ENCODE measurements at places on chromosomes 16 and 17.
A peak's percentile ranks its signal among the peaks of the same experiment; 100 is the strongest.

DNA sequence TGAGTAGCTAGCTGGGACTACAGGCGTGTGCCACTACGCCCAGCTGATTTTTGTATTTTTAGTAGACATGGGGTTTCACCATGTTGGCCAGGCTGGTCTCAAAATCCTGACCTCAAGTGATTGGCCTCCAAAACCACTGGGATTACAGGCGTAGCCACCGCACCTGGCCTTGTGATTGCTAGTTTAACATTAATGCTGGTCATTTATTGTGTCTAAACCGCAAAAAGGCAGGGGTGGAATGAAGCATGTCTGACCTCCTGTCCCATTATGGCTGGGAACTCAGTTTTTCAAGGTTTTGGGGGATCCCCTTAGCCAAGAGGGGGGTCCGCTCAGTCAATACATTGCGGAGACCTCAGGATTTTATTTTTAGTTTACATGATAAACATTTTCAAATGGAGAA lies 10.7 kb upstream of the CNGB1 start:
- DNase-seq = no peak

DNA sequence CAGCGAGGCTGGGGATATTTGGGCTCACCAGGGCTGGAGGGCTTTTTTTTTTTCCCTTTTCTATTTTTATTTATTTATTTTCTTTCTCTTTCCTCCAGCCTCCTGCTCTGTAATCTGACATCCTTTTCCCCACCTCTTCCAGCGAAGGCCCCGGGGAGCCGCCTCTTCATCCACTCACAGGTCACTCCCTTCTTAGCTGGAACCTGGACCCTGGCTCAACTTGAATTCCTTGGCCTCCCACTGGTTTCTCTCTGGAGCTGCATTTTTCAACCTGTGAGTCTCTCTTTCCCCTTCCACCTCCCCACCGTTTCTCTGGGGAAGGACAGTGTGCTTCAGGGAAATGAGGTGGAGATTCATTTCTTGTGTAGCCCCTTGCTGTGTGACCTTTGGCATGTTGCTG lies 82.0 kb downstream of the MRM1 start:
- DNase-seq = no peak

GRCh38 chr17:310111-311010 lies 42.2 kb downstream of the RPH3AL start:
- no peak for DNase-seq

DNA sequence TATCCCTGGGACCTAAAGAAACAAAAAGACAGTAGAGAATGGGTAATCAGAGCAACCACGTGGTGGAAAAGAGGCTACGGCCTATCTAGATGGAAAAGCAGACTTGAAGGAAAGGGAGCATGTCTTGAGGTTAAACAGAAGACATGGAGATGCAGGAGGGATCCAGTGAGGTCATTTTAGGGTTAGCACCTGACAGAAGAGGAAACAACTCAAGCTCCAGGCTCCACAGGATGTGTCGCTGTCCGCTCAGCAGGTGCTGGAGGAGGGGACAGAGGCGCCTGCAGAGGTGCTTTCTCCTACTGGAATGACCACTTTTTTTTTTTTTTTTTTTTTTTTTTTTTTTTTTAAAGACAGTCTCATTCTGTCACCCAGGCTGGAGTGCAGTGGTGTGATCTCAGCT lies 47.5 kb upstream of the CLEC3A start:
- no peak for DNase-seq

DNA sequence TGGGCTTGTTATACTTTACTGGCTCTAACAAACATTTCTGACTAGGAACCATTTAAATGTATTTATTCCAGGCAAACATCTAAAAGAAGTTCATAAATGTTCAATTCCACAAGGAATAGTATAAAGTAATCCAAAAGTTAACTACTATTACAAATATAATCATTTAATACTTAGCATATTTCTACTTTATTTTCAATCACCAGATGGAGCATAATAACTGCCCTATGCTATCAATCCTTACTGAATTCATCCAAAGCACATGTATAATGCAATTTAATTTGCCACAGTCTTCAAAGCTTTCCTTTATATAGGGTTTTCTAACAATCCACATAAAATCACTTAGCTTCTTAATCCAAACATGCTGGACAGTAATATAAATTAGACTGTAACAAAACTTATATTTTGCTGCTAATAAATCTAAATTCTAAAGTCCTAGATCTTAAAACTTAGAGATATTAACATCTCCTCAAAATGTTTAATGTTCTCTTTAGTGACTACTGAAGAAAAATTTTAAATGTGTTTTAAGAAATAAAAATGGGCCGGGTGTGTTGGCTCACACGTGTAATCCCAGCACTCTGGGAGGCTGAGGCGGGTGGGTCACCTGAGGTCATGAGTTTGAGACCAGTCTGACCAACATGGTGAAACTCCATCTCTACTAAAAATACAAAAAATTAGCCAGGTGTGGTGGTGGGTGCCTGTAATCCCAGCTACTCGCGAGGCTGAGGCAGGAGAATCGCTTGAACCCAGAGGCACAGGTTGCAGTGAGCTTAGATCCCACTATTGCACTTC lies 5.9 kb downstream of the MEIOB start:
- no peak for DNase-seq

DNA sequence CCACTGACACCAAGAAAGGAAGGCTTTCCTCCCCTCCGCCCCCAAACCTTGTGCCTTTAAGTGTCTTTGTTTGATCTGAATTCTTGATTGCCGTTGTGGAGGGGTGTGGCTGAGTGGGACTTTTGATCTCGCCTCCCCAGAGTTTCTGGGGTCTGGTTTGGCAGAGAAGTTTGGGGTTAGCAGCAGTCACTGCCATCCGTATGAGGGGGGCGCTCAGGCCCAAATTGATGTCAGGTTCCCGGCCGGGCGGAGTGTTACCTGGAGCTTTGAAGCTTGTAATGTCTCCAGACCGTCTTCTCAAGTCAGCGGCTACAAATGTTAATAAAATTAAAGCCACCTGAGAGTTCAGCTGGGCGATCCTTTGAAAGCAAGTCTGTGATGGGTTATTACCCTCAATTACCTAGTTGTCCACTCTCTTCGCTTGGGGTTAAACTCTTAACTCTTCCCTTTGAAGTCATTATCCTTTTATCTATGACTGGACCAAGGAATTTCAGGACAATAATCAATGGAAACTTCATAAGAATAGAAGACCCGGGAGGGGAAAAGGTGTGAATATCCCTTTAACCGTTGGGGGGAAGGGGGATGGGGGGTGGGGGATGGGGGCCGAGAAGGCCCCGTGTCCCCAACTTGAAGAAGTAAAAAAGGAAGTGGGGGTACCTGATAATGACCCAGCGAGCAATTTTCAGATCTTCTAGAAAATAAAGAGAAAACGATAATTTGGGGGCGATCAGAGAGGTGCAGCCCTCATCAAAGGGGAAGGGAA lies 31.8 kb upstream of the AXIN2 start:
- no peak for DNase-seq

DNA sequence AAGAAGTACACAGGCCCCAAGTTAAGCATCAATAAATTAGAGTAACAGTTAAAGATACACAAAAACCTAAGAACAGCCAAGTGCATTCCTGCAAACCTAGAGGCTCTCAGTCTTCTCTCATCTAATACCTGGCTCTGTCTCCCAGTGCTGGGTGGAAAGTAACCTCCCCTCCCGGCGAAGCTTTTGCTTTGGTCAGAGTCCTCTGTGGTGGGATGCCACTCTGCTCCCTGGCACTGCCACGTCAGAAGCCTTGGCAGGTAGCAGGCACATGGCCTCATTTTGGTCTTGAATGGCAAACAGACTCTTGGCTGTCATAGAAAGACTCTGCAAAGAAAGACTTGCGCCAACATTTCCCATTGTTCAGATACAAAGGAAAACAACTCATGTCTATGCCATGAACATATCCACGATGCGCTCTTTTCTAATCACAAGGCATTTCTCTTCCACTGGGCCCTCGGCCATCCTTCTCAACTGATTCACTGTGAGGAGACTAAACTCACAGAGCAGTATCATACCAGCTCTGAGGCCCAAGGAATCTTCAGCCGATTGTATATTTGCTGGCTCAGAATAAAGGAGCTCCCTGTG lies 21.2 kb downstream of the MTHFSD start:
- no peak for DNase-seq

DNA sequence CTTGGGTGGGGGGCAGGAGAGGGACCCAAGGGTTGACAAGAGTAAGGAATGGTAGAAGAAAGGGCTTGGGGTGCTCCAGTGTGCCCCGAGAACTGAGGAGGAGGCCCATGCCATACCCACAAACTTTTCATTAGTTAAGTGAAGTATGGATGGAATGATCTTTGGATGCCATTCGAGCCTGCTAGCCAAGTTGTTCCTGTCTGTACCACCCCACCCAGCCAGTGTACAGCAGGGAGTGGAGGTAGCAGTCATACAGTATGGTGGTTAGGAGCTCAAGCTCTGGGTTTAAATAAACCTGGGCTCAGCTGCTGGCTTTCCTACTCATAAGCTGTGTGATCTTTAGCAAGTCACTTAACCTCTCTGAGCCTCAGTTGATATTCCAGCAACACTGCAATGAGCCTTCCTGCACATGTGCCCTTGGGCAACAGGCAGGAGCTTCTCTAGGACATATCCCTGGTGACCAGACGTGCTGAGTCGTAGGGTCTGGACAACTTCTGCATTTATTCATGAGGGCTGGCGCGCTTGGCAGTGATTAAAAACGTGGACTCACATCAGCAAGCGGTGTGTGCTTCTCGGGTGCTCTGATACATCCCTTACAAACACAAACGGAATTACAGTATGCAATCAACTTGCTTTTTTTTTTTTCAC lies 22.9 kb downstream of the ITPRIPL2 start:
- no peak for DNase-seq

DNA sequence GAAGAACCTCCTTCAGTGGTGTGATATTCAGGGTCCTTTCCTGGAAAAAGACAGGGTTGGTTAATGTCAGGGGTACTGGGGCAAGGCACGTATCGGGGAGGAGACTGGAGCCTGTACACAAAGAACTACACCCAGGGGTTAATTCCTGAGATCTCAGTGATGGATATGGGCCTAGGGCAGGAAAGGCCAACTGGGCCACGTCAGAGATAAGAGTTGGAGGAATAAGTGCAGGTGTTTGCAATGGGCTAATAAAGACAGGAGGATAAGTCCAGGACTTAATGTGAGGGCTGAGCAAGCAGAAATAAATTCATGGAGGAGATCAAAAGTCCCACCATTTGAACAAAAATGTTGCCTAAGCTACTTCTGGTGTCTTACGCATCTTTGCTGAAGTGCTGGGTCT lies 10.4 kb upstream of the HERPUD1 start:
- DNase-seq = no peak

GRCh38 chr17:33962857-33963655 lies 292.0 kb upstream of the CCL2 start:
- DNase-seq = no peak

DNA sequence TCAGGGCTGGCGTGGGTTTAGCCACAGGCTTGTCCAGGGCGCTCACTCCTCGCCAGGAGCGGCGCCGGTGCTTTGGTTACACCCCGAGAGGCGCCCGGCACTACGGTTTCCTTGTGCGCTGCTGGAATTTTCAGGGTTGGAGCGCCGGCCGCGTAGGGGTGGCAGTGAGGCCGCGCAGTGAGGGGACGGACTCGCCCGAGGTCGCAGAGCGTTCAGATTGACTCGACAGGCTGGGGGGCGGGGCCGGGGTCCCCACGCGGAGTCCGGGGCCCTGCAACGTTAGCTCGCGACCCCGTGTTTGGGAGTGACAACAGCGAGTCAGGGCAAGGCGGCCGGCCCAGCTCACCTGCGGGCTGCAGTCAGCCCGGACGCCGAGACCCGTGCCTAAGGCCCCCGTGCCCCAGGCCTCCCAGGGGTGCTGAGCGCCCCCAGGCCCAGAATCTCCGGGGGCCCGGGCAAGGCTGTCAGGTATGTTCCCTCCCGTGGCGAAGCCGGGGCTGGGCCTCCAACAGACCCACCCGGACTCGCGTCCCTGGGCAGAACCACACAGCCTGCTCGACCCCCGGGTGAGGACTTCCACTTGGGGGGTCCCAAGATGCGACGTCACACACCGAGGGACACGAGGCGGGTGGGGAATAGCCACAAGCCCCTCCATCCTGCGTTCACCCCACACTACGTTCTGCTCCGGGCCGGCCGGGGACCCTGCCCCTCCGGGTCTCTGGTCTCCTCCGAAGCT lies 1.3 kb upstream of the ACTG1 start:
- DNase-seq = peak; percentile 82

- DNase-seq = no peak
Measured at GRCh38 chr16:31498493-31498892, 9.7 kb downstream of the RUSF1 start.

- peak; percentile 51 for DNase-seq
Measured at GRCh38 chr17:57772774-57773173, 27.7 kb upstream of the CCDC182 start.

- no peak for DNase-seq
Measured at GRCh38 chr17:50607522-50608175, 27.0 kb upstream of the ABCC3 start.

DNA sequence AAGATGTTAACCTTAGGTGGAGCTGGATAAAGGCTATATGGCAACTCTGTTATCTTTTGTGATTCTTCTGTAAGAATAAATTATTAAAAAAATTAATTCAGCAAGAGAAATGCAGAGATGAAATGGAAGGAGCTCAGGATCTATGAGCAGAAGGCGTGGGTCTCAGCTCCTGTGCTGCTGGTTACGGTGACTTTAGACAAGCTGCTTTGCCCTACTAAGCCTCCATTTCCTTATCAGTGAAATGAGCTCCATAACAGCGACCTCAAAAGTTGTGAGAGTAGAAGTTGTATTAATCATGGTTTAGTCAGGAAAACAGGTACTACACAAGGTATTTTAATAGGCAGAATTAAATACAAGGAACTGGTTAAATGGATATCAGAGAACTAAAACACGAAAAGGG lies 48.2 kb upstream of the FOXJ1 start:
- DNase-seq = peak; percentile 65

- no peak for DNase-seq
Measured at GRCh38 chr17:27296428-27296979, 2.6 kb downstream of the WSB1 start.

GRCh38 chr17:82188001-82188961 lies 24.4 kb downstream of the CCDC57 start:
- no peak for DNase-seq

- peak; percentile 65 for DNase-seq
Measured at GRCh38 chr17:66966704-66967418, 2.4 kb downstream of the CACNG4 start.

- DNase-seq = no peak
Measured at GRCh38 chr16:79988089-79988488, 387.6 kb upstream of the MAF start.

- no peak for DNase-seq
Measured at GRCh38 chr16:80390871-80391489, 149.8 kb upstream of the DYNLRB2 start.

- no peak for DNase-seq
Measured at GRCh38 chr17:68449021-68449739, 8.1 kb downstream of the WIPI1 start.

DNA sequence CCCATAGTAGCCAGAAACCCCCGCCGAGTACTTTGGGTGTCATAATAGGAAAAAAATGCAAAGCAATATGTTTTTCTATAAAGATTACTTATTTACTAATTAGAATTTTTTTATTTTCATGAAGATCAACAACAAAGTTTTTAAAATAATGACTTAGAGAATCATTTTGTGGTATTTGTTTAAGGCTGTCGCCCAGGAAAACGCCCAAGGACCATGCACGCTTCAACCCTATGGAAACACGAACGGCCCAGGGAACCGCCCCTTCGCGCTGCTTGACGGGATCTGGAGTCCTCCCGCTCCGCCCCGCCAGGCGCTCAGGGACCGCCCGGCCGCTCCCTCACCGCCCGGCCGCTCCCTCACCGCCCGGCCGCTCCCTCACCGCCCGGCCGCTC lies 408 bp upstream of the KPNA2 start:
- DNase-seq = peak; percentile 98

- DNase-seq = no peak
Measured at GRCh38 chr16:52874042-52874441, 178.7 kb downstream of the CHD9NB start.

- DNase-seq = no peak
Measured at GRCh38 chr17:42920922-42921321, 20.3 kb downstream of the G6PC1 start.

GRCh38 chr16:15906439-15906838 lies 18.0 kb upstream of the CEP20 start:
- DNase-seq = no peak
